ENCODE measurements at places on chromosomes 5 and 9.
A peak's percentile ranks its signal among the peaks of the same experiment; 100 is the strongest.

DNA sequence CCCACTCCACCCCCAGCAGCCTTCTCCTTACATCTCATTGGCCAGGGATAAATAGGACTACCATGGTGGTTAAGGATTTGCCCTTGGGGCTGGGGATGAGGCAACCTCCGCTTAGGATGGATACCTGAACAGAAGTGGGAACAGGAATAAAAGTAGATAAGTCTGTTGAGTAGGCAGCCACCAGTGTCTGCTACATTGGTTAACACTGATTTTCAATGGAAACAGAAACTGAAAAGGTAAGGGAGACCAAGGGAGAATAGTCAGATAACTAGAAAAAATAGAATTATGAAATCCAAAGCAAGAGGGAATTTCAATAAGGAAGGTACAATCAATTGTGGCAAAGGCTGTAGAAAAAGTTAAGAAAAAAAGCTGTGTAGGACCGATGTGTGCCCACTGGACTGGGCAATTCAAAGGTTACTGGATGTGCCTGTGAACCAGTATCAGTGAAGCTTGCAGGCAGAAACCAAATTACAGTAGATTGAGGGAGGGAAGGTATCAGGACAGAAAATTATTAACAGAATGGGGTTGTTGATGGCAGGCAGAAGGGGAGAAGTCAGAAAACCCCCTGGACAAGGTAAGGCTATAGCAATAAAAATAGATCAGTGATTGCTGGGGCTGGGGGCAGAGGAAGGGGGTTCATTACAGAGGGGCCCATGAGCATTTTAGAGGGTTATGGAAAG is 48.7 kb downstream of the DNAJC21 start:
- DNase-seq: no peak

DNA sequence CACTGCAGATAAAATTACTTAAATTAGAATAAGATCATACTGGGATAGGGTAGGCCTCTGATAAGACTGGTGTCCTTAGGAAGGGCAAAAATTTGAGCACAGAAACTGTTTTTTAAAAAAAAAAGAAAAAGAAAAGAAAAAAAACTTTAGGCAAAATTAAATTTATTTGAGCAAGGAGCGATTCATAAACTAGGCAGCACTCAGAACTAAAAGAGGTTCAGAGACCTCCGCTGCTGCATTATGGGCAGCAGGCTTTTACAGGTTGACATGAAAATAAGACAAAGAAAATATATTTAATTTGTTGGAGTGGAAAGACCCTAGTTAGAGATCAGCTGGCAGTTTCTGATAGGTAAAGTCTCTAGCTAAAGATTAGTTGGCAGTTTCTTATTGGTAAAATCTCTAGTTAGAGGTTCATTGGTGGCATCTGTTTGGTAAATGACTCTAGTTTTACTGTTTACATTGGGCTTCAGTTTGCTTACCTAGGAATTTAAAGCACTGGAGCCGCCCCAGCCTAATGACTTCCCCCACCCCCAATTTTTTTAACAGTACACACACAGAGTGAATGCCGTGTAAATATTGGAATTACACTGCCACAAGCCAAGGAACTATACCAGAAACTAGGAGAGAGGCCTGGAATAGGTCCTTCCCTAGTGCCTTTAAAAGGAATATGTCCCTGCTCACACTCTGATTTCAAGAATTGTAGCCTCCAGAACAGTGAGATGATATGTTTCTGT is 4.5 kb upstream of the PLPP6 start:
- no peak for DNase-seq

GRCh38 chr9:76626141-76626540 is 138.1 kb upstream of the PCA3 start:
- no peak for DNase-seq

DNA sequence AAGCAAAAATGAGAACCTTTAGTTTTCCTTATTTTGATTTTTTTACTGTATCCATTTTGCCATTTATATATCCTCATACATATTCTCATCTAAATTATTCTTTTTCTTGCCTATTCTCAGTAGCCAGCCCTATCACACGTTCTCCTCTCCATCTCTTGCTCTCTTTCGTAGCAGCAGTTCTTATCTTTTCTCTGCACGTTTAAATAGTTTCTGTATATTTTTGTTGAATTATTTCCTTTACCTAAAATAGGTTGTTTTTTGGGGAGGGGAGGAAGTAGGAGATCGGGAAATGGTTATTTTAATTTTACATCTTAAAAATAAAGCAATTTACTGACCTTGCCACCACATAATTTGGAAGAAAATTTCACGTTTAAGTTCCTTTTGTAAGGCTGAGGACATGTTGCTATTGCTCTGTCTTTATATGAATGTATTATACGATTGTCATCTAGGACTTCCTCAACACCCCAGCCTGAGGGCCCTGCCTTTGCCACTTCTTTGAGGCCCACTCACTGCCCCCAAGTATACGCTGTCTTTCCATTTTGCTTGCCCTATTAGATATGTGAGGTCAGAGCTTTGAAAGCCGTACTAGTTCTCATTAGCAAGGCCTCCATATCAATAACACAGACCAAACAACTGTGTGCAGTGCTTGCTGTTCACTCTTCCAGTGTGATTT is 140.3 kb downstream of the GNAQ start:
- DNase-seq: no peak

GRCh38 chr9:136544964-136545691 is 720 bp downstream of the NOTCH1 start:
- peak; percentile 18 for DNase-seq

- DNase-seq: no peak
Measured at GRCh38 chr9:125492719-125493118, 214.3 kb downstream of the MAPKAP1 start.

- DNase-seq: no peak
Measured at GRCh38 chr5:168434746-168435321, 51.4 kb upstream of the RARS1 start.

- no peak for DNase-seq
Measured at GRCh38 chr5:61964201-61964600, 341.8 kb upstream of the KIF2A start.

DNA sequence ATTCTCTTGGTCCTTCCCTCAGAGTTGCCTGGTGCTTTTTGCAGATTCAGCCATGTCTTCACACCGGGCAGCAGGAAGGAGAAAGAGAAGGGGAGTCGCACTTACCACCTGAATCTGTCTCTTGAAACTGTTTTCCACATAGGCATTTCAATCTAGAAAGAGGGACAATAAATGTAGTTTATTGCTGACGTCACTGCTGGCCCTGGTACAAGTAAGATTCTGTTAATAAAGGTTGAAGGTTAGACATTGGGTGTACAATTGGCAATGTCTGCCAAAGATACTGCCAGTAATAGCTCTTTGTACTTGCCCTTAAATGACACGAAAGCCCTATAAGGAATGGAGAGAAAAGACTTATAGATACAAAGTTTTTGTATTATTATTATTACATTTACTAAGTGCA is 72.8 kb downstream of the MEGF10 start:
- DNase-seq: no peak

- no peak for DNase-seq
Measured at GRCh38 chr5:179378116-179378440, 32.8 kb upstream of the ADAMTS2 start.

DNA sequence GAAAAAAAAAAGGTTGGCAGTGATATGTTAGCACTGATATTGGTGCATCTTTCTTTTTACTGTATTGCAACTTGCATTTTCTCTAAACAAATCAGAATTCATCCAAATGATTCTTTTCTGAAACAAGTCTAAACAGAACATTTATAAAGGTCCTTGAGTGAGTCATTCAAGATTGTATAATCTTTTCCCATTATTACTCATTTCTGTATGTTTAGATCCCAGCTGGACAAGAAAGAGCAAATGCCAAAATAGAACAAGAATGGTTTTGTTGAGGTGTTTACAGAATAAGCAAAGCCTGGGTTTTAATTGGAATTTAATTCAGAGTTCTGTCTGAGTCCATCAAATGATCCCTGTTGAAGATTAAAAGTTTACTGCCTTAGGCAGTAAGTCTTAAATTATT is 112.3 kb downstream of the VCAN start:
- no peak for DNase-seq

DNA sequence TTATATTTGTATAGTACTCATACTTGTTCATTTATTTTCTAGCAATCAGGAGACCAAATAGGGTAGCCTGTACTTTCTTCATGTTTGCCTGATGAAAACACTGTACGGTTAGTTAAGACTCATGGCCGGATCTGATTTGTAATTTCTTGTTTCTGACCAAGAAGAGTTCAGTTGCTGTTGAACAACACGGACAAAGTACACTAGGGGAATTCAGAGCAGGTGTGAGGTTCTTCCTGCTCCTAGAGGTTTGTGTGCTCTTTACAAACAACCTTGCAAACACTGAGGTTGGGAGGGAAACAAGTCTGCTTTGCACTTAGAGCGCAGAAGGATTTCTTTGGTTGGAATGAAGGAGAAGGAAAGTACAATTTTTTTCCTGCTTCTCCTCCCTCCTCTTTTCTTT is 69.7 kb downstream of the TRIO start:
- no peak for DNase-seq
